ENCODE measurements at places on chromosomes 4 and X.
A peak's percentile ranks its signal among the peaks of the same experiment; 100 is the strongest.

- DNase-seq, result peak; percentile 82
Measured at GRCh38 chr4:139988863-139989765, 164.9 kb downstream of the MAML3 start.

- no peak for DNase-seq
Measured at GRCh38 chr4:57114973-57115372, 4.8 kb upstream of the IGFBP7 start.

GRCh38 chr4:15659768-15660570 is 4.8 kb upstream of the FBXL5 start:
- no peak for DNase-seq

GRCh38 chr4:7596918-7597606 is 162.3 kb upstream of the PSAPL1 start:
- no peak for DNase-seq

DNA sequence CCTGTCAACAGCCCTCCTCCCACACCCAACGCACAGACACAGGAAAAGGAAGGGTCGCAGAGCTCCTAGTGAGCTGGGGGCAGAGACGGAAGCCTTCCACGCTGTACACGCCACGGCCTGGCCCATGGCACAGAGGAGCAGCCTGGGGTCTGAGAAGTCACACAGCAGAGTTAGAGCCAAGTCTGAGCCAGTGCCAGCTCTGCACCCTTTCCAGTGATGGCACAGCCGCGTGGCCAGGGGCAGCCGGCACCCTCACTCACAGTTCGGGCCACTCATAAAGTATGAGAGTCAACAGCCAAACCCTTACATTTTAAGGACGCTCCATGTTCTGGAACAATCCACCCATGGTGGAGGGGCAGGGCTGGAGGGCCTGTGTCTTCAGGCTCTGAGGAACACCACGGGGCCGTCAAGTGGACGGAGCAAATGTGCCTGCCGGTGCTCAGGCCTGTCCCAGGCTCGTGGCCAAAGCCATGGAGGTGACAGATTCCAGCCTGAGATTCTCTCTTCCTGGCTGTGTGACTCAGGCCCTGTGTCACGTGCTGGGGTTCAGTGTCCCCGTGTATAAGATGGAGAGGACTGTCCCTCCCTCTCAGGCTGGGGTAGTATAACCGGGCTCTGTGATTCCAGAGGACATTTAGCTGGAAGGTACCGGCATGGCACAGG is 91.2 kb downstream of the ABLIM2 start:
- DNase-seq, result no peak

DNA sequence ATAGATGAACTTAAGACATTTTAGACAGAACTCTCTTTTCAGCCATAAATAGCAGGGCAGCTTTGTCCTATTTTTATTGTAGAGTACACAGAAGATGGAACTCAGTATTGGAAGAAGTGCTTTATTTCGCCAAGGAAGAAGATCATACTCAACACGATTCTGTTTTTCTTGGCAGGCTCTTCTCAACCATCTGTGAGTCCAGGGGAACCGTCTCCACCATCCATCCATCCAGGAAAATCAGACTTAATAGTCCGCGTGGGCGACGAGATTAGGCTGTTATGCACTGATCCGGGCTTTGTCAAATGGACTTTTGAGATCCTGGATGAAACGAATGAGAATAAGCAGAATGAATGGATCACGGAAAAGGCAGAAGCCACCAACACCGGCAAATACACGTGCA is 37.6 kb downstream of the KIT start:
- DNase-seq, result no peak

Data from breast epithelium (tissue), 4 donors.